ENCODE measurements at places on chromosomes 12 and 14.

DNA sequence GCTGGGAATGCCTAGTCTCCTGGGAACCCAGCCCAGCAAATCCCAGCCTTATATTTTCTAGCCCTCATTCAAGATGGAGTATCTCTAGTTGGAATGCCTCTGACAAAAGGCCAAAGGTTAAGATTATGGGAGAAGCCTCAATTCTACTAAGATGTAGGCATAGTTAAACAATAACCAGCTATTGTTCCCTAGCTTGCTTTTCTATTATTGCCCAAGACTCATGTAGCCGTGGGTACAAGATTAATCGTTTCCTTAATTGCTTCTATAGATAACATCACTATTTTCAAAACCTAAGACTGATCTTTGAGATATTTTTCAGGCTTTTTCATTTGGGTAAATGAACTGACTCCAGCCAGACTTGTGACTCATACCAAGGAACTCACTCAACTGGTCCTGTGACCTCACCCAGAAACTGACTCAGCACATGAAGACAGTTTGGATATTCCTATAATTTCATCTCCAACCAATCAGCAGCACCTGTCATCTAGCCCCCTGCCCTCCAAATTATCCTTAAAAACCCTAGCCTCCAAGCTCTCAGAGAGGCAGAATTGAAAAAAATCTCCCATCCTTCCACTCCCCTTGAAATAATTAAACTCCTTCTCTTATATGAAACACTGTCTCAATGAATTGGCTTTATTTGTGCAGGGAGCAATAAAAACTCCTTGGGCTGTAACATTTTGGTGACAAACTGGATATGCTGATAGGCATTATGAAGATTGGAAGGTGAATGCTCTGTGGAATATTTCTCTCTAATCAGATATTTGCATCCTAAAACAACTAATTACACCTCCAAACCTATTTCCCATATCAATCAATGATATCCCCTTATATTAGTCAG lies 589.0 kb downstream of the C12orf50 start:
- no peak for DNase-seq

GRCh38 chr12:57756406-57757341 lies 1.8 kb downstream of the MARCHF9 start:
- DNase-seq, result peak; percentile 80

GRCh38 chr12:58143498-58143995 lies 202.2 kb downstream of the ATP23 start:
- no peak for DNase-seq

DNA sequence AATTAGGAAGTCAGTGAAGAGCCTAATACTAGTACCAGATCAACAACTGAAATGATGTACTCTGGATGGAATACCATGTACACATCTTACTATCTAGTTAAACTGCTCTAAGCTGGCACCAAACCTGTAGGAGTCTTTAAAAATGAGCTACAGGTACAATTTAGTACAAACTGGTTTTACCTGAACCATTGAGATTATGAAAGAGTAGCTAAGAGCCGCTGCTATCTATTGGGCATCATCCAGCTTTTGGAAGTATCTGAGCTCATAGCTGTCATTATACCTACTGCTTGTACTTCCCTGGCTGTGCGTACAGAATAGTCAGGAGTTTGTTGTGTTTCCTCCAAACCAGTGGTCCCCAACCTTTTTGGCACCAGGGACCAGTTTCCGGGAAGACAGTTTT lies 12.4 kb downstream of the TBC1D30 start:
- no peak for DNase-seq

- no peak for DNase-seq
Measured at GRCh38 chr12:50051101-50051806, 6.1 kb upstream of the ASIC1 start.

DNA sequence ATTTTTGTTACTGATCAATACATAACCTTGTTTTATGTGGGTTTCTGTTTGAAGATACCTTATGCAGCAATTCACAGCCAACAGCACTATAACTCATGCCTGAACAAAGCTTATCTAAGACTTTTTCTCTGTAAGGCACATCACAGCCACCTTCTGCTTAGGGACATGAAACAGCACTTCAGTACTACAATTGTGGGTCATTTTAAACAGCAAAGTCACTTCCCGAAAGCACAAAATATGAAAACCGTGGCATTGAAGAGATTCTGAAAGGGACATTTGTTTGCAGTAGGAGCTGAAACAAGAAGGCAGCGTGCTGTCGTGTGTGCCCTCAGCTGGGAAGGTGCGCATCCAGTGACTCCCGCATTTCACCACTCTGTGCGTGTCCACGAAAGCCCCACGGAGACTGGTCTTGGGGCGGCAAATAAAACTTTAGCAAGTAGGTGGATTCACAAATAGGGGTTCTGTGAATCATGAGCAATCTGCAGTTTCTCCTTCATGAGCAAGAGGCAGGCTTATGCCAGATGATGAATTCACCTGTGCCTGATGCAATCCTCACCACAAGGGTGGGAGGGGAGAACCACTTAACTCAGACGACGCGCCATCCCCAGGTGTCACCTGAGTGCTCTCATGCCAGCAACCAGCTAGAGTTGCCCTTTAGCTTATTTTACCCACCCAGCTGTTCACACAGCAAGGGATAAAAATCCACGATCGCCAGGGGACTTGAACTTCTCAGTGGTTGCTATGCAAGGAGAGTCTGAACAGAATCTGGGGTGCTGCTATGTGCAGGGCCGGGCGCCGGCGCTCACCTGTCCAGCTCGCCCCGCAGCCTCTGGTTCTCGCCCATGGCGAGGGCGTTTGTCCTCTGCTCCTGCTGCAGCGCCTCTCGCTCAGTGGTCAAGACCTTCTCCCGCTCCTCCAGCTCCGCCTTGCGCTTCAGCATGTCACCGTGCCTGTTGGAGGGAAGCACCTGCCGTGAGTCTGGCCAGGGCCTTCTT lies 54.9 kb upstream of the GPR68 start:
- DNase-seq, result no peak

GRCh38 chr12:89701606-89702206 lies 6.9 kb downstream of the ATP2B1 start:
- DNase-seq, result no peak

- no peak for DNase-seq
Measured at GRCh38 chr12:67456431-67456901, 187.3 kb downstream of the CAND1 start.

GRCh38 chr12:85484387-85484786 lies 204.4 kb downstream of the ALX1 start:
- no peak for DNase-seq

GRCh38 chr12:76738824-76739579 lies 24.9 kb upstream of the ZDHHC17 start:
- DNase-seq, result no peak

DNA sequence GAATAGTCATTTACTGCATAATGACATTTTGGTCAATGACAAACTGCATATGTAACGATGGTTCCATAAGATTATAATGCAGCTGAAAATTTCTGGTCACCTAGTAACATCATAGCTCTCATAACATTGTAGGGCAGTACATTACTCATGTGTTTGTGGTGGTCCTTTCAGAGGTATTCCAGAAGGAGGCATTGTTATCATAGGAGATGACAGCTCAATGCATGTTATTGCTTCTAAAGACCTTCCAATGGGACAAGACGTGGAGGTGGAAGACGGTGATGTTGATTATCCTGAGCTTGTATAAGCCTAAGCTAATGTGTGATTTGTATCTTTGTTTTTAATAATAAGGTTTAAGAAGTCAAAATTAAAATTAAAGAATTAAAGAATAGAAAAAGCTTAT lies 43.8 kb upstream of the TSPAN11 start:
- no peak for DNase-seq

Measured in stimulated activated effector memory CD8-positive, alpha-beta T cell treated with anti-CD3 and anti-CD28 coated beads, Interleukin-12 subunit alpha, Interleukin-12 subunit beta, amount 100 ng/mL, for 72 hours (primary cell).